ENCODE measurements at places on chromosomes 16 and 17.
A peak's percentile ranks its signal among the peaks of the same experiment; 100 is the strongest.

DNA sequence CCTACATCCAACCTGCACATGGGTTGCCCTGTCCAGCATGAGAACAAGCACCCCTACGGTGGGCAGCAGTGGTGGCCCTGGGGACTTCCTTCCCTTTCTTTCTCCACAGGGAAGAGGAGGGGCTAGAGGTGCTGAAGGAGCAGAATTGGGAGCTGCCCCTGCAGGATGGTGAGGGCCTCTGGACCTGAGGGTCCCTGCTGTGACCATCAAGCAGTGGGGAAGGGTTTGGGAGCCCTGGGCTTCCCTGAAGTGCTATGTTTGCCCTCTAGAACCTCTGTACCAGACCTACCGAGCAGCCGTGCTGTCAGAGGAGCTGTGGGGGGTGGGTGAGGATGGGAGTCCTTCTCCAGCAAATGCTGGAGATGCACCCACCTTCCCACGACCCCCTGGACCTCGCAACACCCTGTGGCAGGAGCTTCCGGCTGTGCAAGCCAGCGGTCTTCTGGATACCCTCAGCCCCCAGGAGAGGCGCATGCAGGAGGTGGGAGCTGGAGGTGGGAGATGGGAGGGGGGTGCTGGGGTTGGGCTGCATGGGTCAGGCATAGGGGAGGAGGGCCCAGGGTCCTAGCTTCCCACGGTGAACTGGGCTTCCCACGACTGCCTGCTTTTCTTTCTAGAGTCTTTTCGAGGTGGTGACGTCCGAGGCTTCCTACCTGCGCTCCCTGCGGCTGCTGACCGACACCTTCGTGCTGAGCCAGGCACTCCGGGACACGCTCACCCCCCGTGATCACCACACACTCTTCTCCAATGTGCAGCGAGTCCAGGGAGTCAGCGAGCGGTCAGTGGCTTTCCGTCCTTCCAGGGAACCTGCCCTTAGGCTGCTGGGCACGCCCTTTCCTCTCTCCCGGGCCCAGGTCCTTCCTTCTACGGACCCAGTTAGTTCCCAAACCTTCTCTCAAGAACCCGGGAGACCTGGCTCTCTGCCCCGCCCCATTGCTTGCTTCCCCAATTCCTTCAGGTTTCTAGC, 5.0 kb downstream of the ARHGEF15 start:
- no peak for DNase-seq

GRCh38 chr16:86393907-86394626, 116.3 kb upstream of the FOXF1 start:
- DNase-seq = no peak

DNA sequence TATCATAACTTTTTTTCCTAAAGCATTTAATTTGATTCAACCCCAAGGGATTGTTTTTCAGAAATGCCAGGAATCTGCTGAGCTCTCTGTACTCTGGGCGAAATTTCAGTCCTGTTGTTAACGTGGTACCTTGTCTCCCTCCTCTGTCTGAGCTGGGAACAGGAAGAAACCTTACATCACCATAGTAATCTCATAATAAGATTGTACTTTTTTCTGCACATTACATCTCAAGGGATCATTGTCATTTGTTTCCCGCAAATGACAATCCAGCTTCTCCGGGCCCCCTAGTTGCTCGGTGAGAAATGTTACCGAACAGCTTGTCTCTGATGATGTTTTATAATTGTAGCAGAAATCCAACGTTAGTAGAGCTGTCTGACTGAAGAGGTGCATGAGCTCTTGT, 152.7 kb upstream of the ERCC4 start:
- no peak for DNase-seq

- DNase-seq = no peak
These were observed 74.1 kb downstream of the NT5M start for GRCh38 chr17:17377071-17377967.

- DNase-seq = no peak
These were observed 145.0 kb downstream of the RAB11FIP4 start for GRCh38 chr17:31536451-31536850.

- peak; percentile 45 for DNase-seq
These were observed 12.9 kb upstream of the SEC14L1 start for GRCh38 chr17:77127735-77128361.

- no peak for DNase-seq
These were observed 6.4 kb upstream of the ZNF750 start for GRCh38 chr17:82846061-82846691.

DNA sequence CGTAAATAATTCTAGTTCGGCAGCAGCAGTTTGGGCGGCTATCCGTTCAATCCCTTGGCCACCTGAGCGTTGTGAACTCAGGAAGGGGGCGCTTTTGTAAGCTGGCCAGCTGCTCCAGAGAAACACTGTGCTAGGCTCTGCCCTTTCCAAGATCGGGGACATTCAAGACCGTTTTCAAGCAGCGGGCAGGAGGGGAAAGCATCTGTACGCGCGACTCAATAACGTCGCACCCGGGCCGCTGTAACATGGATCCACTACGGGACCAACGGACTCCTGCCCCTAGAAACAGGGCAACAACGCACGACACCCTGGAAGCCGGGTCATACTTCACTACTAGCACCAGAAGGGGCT, 463 bp downstream of the TOP2A start:
- DNase-seq = no peak

- DNase-seq = no peak
These were observed 43.9 kb upstream of the TNRC6C start for GRCh38 chr17:77914385-77915254.

GRCh38 chr17:46800573-46800972, 17.9 kb downstream of the WNT3 start:
- DNase-seq = no peak

DNA sequence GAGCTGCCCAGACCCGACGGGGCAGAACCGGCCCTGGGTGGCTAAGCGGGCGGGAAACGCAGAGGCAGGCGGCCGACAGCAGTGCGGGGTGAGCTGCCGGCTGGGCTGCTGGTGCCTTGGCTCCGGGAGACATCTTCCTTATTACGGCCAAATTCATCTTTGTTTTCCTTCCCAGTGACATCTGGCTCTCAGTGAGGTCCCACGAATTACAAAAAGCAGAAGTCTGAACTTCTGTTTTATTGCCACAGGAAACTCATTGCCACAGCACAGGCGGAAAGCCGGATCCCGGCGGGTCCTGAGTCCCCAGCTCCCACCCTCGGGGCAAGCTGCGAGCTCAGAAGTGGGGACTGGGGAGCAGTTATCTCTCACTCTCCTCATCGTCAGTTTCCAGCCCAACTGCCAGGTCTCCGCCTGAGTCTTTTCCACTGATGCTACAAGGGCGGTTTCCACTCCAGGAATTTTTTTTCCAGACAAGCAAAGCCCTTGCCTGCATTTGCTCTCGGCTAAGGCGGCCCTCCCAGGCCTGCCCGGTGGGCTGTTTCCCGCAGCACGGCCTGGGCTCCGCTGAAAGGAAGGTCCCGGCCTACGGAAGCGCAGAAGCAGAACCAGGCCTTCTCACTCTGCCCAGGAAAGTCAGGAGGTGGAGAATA, 40.3 kb downstream of the CBFA2T3 start:
- DNase-seq = no peak

- DNase-seq = no peak
These were observed 29.0 kb downstream of the PLD6 start for GRCh38 chr17:17177176-17177575.

GRCh38 chr16:79788949-79789348, 188.4 kb upstream of the MAF start:
- DNase-seq = no peak

- peak; percentile 46 for DNase-seq
These were observed 58.8 kb downstream of the ZDHHC7 start for GRCh38 chr16:84952335-84953189.

- DNase-seq = no peak
These were observed 2.1 kb upstream of the CAMKK1 start for GRCh38 chr17:3894911-3895343.

- DNase-seq = no peak
These were observed 8.8 kb downstream of the TMEM186 start for GRCh38 chr16:8788578-8789172.

- DNase-seq = no peak
These were observed 1721.6 kb downstream of the TP53TG3F start for GRCh38 chr16:35180970-35181369.

DNA sequence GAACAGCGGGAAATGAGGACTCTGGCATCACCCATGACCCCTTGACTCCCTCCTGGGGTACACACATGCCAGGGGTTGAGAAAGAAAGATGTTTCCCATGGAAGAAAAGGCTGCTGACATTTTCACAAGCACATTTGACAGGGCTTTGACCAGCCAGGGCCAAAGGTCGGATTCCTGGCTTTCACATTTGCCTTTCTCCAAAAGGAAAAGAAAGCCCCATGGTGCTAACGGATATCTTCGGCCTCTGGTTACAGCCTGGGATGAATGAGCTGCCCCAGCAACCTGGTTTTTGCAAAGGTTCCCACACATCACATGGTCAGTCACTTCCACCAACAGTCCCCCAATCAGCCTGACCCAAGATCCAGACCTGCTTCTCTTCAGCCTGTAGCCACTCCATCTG, 478.2 kb upstream of the CDH11 start:
- DNase-seq = no peak

GRCh38 chr17:48055531-48056245, 7.5 kb downstream of the NFE2L1 start:
- DNase-seq = no peak

DNA sequence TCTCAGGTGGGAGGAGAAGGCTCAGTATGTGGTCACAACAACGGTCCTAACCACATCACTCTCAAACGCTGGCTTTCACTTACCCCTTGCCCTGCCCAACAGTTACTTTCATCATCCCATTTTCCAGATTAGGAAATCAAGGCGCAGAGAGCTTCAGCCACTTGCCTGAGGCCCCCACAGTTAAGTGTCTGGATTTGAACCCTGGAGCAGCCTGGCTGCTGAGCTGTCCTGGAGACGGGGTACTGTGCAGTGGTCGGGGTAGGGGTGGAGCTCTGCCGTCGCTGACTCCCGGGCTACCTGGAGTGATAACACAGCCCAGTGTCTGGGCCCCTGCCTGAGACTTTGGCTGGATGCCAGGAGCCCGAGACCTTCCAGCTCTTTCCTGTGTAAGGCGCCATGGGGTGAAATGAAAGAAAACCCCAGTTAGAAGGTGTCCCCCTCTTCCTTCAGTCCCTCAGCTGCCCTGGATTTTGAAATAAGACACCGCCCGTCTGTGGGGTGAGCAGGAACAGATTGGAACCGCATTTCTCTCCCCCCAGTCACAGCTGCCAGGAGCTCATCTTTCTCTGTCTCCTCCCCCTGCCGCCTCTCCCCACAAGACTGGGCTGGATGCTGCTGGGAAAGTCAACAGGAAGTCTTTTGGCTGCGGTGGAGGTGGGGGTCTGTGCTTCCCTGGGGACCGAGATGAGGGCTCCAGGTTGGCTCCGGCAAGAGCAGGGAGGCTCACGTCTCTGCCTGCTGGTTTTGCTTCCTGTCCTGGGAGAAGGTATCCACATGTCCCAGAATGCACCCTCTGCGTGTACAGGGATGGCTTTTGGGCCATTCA, 280.2 kb downstream of the SEC14L1 start:
- DNase-seq = no peak

- no peak for DNase-seq
These were observed 742 bp upstream of the SLC16A13 start for GRCh38 chr17:7034955-7035590.

- DNase-seq = no peak
These were observed 46.5 kb upstream of the CIBAR2 start for GRCh38 chr16:85158743-85159178.

DNA sequence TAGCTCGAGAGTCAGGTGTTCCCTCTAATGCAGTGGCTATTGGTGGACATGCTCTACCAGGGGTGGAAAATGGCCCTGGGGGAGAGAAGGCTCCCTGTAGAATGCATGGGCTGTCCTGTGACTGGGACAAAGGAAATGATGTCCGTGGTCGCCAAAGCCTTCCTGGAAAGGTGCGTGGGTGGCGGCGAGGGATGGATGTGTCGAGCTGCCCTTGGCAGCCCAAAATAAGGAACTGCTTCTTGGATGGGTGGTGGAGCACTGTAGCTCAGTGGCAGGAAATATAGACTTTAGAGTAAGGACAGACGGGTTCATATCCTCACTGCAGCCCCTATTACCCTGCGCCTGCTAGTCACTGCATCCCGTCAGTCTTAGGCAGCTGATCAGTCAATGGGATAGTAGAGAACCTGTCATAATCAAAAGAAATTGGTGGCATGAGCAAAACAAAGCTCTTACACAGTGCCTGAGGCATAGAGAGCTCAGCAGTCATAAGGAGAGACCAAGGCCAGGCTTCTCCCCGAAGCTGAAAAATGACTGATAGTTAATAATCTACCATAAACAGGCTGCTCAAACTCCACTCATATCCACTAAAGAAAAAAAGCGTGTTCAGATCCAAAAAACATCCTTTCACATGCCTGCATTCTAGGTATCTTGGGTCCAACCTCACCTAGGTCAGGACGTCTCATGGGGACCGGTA, 123.5 kb upstream of the PLCG2 start:
- DNase-seq = no peak

GRCh38 chr17:4574448-4575045, 9.8 kb upstream of the SMTNL2 start:
- DNase-seq = no peak

DNA sequence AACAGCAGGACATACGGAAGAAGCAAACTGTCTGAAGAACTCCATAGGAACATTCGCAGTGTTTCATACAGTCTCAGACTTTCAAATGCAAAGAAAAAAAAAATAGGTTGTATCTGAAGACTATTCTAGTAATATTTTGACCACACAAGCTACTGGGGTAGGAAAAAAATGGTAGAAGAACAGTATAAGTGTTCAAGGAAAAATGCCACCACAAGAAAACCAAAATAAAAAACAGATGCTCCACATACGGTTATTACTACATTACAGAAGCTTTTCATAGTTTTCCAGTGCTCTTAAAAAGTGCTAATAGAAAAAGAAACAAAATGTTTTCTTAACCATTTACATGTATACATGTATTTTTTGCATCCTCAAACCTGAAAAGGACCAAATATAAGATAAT, 3.7 kb downstream of the NCOR1 start:
- DNase-seq = no peak

DNA sequence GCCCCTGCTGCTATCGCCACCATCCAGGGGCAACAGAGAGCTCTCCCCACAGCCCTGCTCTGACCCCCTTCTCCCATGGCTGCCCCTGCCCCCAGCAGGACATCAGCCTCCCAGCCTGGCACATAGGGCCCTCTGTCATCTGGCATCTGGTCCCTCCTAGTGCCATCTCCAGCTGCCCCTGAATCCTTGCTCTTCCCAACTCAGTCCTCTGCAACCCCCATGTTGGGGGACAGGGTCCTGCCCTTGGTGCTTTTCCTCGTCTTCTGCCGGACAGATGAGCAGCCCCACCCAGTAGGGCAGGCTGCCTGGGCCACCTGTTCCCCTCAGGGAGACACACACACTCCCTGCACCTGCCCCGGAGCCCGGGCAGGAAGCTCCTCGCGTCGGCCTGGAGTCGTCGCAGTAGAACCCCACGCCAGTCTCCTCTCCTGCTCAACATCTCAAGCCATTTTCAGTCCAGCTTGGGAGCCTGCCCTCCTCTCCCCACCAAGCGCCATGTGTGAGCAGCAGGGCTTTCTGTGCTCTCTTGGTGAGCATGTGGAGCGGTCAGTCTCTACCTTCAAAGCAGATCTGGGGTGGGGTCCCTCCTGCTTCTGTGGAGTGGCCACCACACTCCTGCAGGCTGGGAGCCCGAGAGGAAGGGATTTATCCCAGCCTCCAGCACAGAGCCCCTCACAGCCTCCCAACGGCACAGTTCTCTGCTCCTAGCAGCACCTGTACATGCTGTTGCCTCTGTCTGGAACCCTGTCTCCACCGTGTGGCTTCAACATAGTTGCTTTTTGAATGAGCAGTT, 28.2 kb downstream of the TNFRSF13B start:
- no peak for DNase-seq

GRCh38 chr16:75572864-75573542, 6.8 kb downstream of the GABARAPL2 start:
- no peak for DNase-seq
